ENCODE measurements at places on chromosomes 7 and 10. TPM values are rescaled to one million over a fixed set of nuclear protein-coding genes. Genes with fewer than 3 reads are reported as not detected.

DNA sequence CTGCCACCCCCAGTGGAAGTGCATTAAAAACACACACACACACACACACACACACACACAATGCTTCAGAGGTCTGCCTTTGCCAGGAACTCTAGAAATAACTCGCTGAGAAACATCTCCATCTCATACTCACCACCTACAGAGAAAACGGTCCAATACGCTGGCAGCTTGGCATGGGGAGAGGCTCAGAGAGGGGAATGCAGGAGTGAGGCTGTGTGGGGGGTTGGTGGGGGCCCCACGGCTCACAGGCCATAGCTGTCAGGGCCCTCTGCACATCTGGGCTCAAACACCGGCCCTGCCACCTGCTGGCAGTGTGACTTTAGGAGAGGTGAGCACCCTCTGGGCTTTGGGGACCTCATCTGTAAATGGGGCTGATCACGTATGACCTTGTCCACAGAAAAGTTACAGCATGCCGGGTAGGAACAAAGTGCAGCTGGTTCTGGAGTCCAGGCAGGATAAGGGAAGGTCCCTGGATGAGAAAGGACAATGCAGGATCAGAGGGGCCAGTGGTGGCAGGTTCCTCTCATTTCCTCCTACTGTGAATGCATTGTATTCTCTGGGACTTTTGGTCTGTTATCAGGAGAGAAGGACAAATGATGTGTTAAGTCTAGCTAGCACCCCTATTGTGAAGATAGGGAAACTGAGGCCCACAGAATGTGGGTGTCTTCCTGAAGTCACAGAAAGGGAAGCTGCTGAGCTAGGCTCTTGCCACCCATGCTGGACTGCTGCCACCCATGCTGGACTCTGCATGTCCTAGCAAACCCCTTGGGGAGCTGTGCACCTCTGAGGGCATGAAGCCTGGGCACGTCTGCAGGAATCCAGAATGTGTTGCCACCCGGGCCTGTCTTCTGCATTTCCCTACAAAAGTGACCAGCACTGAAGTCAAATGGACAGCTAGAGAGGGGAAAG, 404.6 kb downstream of the RPS24 start:
- DNase-seq, result peak; percentile 68

DNA sequence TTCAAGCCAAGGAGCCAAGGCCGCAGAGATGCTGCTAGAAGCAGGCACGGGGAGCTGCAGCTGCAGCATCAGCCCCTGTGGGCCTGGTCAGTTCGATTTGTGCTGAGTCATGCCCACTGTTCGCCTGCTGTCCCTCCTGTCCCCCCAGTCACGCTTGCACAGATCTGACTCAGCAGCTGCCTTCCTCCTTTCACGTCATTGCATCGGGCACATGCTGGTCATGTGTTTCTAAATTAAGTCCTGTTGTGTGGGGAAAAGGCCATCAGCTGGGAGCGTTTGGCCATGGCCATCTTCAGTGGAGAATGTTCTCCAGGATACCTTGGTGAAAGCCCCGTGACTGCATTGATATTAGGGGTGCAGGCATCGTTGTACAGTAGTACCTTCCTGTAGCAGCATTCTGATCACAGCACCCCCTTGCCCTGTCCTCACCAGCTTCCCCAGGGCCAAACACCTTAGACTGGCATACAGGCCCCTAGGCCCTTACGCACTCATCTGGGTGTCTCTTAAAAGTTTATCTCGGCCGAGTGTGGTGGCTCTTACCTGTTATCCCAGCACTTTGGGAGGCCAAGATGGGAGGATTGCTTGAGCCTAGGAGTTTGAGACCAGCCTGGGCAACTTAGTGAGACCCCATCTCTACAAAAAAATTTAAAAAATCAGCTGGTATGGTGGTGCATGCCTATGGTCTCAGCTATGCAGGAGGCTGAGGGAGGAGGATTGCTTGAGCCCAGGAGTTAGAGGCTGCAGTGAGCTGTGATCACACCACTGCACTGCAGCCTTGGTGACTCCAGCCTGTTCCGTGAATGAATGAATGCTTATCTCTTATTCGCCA, 23.2 kb downstream of the POR start:
- peak; percentile 72 for DNase-seq

GRCh38 chr10:77744245-77744644, 106.6 kb upstream of the KCNMA1 start:
- DNase-seq, result no peak

DNA sequence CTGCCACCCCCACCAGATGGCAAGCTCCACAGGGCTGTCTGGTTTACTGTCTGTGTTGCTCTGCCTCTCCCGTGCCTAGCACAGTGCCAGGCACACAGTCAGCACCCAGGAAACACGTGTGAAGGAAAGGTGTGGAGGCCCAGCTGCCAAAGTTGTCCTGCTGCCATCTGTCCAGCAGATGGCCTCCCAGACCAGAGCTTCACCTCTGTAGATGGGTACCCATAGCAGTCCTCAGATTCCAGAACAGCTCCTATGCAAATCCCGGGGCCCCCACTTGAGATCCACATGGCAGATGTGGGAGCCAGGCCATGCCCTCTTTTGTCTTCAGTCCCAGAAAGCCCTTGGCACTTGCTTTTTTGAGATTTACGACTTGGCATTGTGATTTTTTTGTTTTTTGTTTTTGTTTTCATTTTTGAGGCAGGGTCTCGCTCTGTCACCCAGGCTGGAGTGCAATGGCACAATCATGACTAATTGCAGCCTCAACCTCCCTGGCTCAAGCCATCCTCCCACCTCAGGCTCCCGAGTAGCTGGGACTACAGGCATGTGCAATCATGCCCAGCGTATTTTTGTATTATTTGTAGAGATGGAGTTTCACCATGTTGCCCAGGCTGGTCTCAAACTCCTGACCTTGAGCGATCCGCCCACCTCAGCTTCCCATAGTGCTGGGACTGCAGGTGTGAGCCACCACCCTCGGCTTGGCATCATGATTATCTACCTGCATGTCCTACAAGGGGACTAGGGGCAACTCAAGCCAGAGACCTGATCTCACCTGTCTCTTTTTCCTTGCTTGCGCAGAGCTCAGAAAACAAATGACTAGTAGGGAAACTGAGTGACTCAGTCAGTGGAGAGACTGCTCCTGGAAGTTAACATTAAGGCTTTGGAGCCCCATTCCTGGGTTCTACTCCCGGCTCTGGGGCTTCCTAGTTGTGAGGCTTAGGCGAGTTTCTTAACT, 16.9 kb upstream of the PALD1 start:
- no peak for DNase-seq

DNA sequence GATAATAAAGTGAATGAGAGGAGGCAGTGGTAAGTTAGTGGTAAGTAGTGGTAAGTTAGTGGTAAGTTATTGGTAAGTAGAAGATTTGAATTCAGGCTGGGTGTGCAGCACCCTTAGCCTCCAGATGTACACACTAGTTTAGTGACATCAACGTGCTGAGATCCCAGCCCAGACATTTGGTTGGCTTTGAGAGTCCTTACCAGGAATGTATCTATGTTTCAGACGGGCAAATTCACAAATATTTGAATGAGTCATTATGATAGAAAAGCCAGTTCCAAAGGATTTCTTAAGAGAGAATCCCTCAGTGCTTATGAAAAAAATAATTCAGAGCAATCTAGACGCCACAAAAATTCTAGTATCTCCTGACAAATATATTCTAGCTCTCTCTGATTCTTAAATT, 70.0 kb downstream of the ARL4A start:
- DNase-seq, result no peak

DNA sequence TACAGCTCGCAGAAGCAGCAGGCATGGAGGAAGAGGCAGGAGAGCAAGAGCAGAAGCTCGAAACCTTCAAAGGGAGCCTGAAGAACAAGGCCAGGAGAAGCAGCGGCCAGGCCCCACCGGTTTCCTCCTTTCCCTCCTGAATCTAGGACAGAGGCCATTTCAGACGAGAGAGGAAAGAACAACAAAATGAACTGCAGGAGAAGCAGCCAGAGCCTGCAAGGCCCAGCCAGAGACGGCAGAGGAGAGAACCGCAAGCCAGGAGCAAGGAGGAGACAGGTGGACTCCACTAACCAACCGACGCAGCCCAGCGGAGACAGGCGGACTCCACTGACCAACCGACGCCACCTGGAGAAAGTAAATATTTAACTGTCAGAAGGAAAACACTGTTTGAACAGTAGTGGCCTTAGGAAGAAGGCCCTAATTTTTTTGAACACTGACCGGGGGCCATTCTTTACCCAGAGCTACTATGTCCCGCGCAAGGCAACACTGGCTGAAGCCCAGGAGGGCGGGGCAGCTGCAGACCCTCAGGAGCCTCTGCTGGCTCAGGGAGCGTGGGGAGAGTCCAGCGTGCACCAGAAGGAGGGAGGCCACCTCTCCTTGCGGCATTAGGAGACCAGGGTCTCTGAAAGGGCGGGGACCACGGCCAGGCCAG, 559.2 kb downstream of the PTPRN2 start:
- DNase-seq, result peak; percentile 72

- DNase-seq, result no peak
Observed at GRCh38 chr10:93166134-93166533, 92.4 kb downstream of the CYP26A1 start.

- no peak for DNase-seq
Observed at GRCh38 chr7:25750744-25751508, 401.1 kb upstream of the NFE2L3 start.

- DNase-seq, result no peak
Observed at GRCh38 chr10:10786109-10787090, 231.3 kb upstream of the CELF2 start.

GRCh38 chr10:93751124-93751523, 6.6 kb upstream of the LGI1 start:
- no peak for DNase-seq

GRCh38 chr10:122864901-122865300, 14.5 kb downstream of the FAM24B start:
- no peak for DNase-seq

- DNase-seq, result no peak
Observed at GRCh38 chr10:17210361-17210760, 8.9 kb upstream of the TRDMT1 start.

COL13A1 gene
- total RNA-seq, result 2.3 TPM

MRC1 gene
- 9.3 TPM for total RNA-seq

FFAR4 gene
- total RNA-seq, result 0.75 TPM

PTF1A gene
- not detected for total RNA-seq
